Stimulated activated CD8-positive, alpha-beta memory T cell treated with anti-CD3 and anti-CD28 coated beads, Interleukin-15, amount 100 ng/mL, for 1 hour (primary cell): ENCODE measurements at places on chromosomes 2 and 18.

GRCh38 chr2:8193686-8194615, 487.9 kb upstream of the ID2 start:
- DNase-seq = no peak

GRCh38 chr2:6845903-6846302, 19.8 kb downstream of the CMPK2 start:
- no peak for DNase-seq

DNA sequence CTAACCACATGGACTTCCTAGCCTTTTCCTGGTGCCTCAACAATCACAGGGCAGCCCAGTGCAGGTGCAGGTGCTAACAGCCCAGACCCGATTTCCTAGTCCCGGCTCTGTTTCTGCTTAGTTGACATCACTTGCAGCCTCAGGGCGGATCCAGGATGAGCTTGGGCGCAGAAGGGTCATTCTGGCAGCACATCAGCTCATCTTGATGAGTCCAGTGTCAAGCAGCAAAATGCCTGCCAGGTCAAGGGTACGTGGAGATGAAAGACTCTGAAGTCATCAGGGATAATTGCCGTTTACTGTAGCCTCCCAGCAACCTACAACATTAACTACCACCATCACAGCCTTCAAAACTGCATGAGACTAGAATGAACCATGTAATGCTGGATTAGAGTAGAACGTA, 39.4 kb upstream of the EFHD1 start:
- DNase-seq = no peak

DNA sequence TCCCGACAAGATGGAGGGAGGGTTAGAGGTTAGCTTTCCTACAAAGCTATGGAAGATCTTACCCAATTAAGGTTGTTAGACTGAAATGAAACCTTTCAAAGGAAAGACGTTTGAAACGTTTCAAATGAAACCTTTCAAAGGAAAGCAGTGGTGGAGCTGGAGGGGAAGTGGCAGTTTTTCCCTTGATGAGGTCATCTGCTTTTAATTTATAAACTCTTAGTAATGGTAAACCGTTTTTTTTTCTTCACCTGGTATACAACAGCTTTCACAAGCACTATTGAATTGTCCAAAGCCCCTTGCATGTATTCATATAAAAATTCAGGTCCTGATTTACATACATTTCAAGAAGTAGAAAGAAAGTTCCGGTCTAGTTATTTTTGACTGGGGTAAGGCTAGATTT, 7.4 kb downstream of the PMAIP1 start:
- DNase-seq = no peak

DNA sequence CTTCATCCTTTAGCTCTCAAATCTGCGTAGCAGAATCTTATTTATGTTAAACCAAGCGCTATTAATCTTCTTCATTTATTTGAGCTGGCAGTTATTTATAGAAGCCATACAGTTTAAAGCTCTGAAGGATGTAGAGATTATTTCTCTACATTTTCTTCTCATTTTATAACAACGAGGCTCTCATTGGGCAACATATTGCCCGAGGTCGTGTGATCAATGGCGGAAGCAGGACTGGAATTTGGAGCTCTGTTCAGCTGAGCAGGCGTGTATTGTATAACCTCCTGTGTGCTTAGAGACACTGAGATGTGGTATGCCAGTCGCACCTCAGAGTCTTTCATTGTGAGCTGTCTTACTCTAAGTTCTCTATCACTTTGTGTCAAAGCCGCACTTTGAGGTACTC, 17.5 kb upstream of the DRC1 start:
- DNase-seq = no peak

- no peak for DNase-seq
These were observed 856.1 kb upstream of the ID2 start for GRCh38 chr2:7825591-7826312.

GRCh38 chr2:219057709-219058540, 2.8 kb downstream of the IHH start:
- DNase-seq = peak; percentile 54

DNA sequence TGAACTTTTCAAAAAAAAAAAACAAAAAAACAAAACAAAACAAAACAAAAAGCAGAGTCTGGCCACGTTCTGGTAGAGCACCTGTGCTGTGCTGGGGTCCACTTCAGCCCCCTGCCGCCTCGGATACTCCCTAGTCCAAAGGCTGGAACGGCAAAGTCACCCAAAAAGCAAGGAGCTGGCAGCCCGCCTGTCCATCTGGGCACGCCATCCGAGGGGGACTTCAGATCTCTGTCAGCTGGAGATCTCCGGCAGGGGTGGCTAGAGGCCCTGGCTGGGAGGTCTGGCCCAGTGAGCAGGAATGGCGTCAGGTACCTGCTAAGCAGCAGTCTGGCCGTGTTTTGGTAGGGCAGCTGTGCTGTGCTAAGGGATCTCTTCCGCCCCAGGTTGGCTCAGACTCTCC, 152.3 kb upstream of the ZNF516 start:
- DNase-seq = no peak

DNA sequence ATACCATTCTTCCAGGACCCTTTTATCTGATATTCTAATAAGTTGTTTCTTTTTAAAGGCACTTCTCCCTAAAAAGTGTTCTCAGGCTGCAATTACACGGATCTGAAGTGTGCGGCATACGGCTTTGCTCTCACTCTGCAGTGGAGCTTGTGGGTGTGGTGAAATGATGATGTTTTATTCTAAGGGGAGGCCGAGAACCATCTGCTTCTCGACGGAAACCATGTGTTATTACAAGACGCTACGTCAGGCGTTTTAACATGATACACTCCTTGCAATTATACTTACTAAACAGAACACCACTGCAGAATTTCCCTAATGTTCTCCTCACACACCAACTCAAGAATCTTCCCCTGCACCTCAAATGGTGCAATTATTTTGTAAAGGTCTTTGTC, 34.9 kb upstream of the CTDP1 start:
- no peak for DNase-seq

GRCh38 chr2:26974352-26974751, 3.9 kb downstream of the MAPRE3 start:
- DNase-seq = no peak

GRCh38 chr2:233793465-233794127, 15.5 kb downstream of the MROH2A start:
- DNase-seq = no peak

DNA sequence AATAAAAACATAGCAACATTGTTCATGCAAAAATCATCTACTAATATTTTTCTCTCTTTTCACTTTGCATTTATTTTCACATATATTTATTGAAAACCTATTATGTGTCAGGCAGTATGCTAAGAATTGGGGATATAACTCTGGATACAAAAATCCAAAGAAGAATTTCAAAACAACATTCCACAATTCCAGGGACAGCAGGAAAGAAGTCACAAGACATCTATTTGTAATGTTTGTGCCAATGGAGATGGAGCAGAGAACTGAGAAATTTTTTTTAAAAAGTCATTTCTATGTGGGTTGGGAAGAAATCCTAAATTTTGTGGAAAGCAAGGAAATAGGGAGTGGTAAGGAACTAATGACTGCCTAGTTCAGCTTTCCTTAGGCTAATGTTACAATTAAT, 128.6 kb upstream of the TLK1 start:
- no peak for DNase-seq
